ENCODE measurements at places on chromosomes 5 and 9. TPM values are rescaled to one million over a fixed set of nuclear protein-coding genes. Genes with fewer than 3 reads are reported as not detected.

Gene HACD4
- total RNA-seq = 6.4 TPM

Gene ZNF658
- total RNA-seq = 9.3 TPM

Gene SVEP1
- total RNA-seq = 110 TPM

Gene FAT2
- 0.40 TPM for total RNA-seq

Gene TPPP
- 3.4 TPM for total RNA-seq

- no peak for DNase-seq
Measured at GRCh38 chr5:127563136-127563535, 45.7 kb downstream of the PRRC1 start.

DNA sequence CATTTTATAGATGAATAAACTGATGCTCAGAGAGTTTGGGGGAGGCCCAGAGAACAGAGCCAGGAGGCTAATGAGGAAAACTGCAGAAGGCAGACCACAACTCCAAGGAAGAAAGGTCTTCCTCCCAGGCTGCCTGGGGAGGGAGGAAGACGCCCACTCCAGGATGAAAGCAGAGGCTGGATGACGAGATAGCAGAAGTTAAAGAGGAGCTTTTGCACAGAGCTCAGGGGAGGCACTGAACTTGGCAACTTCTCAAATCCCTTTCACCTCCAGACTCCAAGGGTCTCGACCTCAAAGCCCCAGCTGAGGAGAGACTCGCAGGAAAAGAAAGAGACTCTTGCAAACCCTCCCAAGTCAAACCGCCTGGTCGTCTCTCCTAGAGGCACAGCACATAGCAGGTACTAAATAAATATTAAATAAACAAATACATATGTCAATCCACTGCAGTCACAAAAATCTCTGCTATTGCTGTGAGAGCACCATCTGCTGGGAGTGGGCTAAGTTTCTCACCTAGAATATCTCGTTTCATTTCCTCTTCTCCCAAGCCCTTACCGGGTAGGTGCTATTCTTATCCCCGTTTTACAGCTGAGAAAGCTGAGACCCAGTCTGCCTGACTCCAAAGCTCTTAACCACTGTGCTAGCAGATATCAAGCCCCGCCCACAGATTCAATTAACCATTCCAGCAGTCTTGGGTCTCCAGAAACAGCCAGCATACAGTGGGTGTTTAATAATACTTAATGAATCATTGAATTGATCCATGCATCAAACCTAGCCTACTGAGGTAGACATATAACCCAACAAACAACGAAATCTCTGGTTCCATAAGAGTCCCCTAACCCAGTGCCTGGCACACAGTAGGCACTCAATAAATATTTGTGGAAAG, 97.8 kb upstream of the HAND1 start:
- DNase-seq = no peak

DNA sequence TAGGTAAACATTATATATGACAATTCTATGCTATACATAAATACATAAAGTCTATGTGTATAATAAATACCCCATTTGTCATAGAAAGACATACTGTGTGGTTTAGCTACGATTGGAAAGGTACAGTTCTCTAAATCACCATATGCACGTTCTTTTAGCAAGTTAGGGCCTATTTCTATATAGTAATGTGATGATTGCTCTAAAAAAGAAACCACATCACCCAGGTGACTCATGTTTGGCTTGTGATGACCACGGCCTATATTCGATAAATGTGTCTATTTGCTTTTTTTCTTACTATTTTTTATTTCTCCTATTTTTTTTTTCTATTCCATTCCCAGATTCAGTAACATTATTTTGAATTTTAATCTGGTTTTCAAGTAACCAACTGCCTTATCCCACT, 34.7 kb downstream of the RETREG1 start:
- no peak for DNase-seq

DNA sequence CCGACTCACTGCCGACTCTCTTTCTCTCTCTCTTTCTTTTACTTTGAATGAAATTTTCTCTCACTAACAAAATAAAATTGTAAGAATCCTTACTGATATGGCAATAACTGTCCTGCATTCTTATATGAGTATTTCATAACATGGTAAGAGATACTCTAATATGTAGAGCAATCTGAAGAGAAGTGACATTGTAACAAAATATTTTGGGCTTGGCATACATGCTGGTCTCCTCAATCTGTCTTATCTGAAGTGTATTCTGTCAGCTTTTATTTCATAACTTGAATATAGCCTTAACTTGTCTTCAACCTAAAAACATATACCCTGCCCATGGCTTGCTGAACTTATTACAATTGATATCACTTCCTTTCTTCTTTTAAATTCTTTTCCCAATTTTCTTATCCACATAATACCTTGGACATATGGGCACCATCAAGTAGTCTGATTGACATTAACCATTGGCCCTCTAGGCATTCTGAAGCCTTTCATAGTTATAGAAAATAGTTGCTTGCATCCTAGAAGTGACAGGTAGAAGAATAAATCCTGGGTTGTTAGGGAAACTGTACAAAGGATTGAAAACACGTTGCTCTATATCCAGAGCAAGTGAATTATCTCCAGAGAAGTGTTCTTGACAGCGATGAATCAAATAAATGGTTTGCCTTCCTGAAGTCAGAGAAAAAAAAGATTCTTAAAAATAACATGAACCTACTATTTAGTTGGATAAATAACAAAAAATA, 537.6 kb upstream of the TYRP1 start:
- DNase-seq = no peak

DNA sequence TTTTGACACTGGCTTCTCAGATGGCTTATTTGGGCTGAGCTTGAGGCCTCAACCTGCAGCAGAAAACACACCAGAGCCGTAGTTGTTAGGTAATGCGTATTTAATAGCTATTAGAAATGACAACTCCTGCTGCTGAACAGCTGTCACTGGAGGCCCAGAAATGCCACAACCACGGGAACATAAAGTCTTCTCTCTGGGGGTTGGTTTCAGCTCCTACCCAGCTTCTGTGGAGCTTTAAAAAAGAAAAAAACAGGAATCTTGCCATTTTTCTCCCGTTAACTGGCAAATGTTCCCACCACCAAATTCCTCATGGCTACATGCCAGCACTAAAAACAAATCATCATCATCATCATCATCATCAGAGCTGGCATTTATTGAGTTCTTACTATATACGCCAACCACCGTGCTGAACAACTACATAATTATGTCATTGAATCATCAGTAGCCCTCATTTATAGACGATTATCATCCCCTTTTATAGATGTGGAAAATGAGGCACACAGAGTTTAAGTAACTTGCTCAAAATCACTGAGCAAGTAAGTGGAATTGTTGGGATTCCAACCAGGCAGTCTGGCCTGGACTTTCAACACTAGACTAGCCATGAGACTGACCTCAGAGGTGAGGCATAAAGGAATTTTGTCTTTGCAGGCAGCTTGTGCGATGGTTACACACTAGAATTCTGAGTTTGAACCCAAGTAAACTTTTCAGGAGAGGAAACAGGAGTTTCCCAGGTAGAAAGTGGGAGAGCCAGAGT, 185.3 kb upstream of the WWC1 start:
- DNase-seq = no peak

DNA sequence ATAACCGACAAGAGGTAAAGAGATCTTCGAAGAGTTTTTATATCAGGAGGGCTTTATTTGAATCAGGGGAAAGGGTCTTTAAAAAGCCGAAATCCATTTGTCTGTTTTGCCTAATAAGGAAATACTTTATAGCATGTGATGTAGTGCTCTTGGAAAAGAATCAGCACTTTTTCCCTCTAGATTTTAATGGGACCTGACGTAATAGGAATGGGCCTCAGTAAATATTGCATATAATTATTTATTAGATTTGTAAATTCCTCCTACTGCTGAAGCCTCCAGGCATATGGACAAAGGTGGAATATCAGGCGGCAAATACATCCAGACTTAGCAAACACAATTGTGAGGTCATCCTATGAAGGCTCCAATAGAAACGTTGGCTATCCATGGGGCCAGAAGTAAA, 50.9 kb downstream of the ACTBL2 start:
- no peak for DNase-seq

DNA sequence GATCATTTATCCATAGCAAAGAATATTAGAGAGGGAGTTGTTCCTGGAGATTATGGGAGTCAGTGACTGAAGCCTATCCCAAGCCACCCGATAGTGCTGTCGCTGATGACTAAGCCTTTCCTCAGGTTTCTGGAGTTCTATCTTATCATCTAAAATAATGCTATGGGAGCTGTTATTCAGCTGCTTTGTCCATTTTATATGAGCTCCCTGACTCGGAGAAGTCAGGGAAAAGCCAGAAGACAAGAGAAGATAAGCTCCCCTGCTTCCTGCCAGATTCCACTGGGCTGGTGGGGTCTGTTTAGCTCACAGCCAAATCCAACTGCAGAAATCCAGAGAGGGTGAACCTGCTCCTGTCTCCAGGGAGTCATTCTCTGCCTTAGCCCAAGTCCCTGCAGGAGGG, 148.2 kb downstream of the DROSHA start:
- DNase-seq = no peak

DNA sequence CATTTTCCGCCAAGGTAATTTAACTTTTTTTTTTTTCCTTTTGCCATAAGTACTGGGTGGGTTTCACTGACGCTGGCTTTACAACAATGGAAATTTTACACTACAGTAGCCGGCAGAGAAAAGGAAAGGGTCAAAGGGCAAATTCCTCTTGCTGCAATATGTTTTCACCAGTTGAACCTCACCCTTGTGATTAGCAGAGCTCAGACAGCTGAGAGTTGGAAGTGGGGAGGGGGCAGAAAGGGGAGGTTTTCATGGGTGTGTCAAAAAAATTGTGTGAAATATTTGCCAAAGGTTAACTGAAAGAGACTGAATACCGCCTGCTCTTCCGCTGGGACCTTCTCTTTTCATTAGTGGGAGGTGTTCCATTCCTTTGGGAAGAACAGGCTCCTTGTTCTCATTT, 296.9 kb downstream of the ADAMTS6 start:
- DNase-seq = no peak

DNA sequence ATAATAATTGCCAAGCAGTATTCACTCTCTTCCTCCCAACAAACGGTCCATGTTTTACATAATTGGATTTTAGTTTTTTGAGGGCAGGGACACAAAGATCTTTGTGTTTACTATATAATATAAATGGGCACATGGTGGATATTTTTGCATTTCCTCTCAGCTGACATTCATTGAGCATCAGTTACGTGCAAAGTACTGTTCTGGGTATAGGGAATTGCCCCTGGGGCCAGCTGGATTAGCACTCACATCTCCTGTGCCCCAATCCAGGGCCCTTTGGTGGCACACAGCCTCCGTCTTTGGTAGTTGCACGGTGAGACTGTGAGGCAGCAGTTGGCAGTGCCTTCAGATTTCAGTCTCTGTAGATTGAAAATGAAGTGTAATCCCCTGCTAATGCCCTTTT, 1.6 kb downstream of the TDRD7 start:
- DNase-seq = no peak

GRCh38 chr9:96109680-96110351, 192.2 kb downstream of the HSD17B3 start:
- DNase-seq = no peak

DNA sequence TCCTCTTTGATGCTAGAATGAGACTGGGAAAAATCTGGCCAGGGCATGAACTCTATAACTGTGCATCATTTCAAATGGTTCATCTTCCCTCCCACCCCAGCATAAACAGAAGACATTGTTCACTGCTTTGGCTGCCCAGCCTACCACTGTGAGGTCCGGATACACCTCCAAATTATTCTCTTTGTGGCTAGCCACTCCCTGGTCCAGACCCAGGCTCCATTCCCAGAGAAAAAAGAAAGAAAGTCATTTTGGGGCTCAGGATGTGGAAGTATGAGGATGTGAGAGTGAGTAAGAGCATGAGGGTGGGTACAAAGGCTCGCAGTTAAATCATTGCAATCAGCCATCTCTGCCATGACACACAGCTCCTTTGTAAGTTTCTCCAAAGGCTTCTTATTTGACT, 559.2 kb downstream of the PSAT1 start:
- DNase-seq = no peak

GRCh38 chr5:160616712-160617497, 195.2 kb downstream of the PTTG1 start:
- DNase-seq = no peak

- no peak for DNase-seq
Measured at GRCh38 chr9:105065098-105066088, 137.4 kb upstream of the ABCA1 start.

GRCh38 chr5:76715486-76715735, 515 bp upstream of the F2R start:
- no peak for DNase-seq

DNA sequence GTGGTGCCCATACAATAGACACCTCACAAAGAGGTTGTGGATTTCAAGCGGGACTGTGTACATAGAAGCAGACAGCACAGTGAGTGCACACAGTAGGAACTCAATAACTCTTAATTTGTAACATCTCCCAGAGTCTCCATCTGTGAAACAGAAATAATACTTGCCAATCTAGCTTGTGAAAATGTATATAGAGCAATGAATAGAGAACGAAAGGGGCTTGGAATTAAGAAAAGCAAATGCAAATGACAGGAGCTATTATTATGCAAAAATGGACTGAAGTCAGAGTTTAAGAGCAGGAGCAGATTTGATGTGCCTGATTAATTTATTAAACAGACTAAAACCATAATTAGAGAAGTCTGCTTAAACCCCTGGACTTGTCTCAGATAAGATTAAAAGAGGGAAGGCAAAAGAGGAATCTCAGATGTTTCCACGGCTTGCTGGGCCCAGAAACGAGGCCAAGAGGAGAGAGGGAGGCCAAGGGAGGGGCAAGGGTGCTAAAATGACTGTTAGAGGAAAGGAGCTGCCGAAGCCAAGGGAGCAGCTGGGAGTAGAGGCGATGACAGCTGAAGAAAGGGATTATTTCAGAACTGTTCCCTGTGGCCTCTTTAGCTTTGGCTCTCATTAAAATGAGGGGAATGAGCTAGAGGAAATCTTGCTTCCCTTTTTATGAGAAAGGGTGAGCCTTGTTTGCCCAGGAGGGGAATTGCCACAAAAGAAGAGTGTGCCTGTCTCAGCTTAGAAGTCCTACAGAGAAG, 72.1 kb downstream of the FEM1C start:
- no peak for DNase-seq

DNA sequence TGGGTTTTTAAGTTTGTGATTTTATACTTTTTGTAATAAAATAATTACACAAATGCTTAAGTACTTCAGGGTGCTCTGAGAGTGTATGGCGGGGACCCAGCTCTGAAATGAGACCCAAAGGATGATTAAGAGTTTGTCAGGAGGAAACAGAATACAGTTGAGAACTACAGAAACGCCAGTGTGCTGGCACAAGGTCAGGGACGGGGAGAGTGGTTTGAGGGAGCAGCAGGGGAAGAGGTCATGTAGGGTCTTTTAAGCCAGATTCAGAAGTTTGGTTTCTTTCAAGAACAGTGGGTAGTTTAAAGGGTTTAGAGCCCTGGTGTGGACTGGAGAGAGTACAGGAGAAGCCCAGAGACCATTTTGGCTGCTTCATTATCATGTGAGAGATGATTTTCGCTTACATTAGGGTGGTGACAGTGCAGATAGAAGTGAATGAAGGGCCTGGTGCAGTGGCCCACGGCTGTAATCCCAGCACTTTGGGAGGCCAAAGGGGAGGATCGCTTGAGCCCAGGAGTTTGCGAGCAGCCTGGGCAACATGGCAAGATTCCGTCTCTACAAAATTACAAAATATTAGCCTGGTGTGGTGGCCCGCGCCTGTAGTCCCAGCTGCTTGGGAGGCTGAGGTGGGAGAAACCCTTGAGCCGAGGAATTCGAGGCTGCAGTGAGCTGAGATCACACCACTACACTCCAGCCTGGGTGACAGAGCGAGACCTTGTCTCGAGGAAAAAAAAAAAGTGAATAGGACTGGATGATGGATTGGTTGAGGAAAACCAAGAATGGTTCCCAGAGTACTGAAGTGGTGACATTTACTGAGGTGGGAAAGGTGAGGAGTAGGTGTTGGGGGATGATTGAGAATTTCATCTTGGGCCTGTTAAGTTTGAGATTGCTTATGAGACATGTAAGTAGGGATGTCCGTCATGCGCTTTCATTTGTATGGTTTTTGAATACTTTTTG, 1.4 kb upstream of the ETF1 start:
- no peak for DNase-seq

GRCh38 chr5:141245250-141245717, at the start of gene PCDHB15:
PCDHB15 (plus strand) TSS chr5:141245395; CDS start chr5:141245579, 184 bp downstream.
- DNase-seq = no peak
